Stimulated activated CD8-positive, alpha-beta memory T cell treated with anti-CD3 and anti-CD28 coated beads, Interleukin-15, amount 100 ng/mL, for 24 hours (primary cell): ENCODE measurements at places on chromosomes 4 and X.

DNA sequence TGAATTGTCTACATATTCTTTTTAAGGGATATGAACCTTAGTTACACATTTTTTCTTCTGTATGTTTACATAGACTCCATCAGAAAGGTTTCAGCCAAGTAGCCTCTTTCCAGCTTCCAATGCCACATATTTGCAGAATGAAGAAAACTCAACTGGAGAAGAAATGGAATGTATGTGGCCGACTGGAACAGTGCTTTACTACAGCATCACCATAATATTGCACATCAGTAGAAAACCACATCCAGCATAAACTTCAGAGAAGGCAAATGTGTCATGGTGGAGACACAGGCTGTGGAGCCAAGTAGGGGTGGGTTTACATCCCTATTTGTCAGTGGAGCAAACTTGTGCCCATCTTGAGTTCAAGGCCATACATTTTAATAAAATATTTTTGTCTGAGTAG is 204.8 kb upstream of the LDB2 start:
- no peak for DNase-seq

DNA sequence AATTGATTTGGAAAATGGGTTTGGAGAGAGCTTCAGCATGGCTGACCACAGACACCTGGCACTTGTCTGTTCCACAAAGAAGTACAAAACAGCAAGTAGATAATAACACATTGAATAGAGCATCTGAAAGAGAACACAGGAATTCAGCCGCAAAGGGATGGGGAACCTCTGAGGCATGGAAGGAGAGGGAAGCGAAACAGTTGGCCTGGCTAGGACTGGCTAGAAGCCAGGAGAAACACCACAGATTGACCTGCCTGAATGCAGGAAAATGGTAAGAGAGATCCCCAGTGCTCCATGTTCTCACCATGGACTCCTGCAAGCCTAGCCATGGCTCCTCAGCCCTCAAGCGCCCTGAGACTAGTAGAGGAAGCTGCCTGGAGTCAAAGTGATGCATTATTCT is 169.7 kb upstream of the SH3RF1 start:
- no peak for DNase-seq

DNA sequence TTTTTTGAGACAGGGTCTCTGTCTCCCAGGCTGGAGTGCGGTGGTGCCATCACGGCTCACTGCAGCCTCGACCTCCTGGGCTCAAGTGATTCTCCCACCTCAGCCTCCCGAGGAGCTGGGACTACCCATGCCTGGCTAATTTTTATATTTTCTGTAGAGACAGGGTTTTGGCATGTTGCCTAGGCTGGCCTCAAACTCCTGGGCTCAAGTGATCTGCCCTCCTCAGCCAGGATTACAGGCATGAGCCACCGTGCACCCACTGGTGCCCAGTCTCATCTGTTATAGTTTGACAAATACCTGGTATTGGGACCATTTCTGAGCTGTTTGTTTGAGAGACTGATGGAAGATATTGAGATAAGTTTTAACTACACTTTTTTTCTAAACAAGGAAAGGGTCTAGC is 57.5 kb upstream of the SMIM10 start:
- DNase-seq = no peak

GRCh38 chr4:26130173-26130572 is 190.6 kb upstream of the RBPJ start:
- no peak for DNase-seq

- DNase-seq = no peak
These were observed 8.1 kb downstream of the SEPTIN6 start for GRCh38 chrX:119684916-119685224.

DNA sequence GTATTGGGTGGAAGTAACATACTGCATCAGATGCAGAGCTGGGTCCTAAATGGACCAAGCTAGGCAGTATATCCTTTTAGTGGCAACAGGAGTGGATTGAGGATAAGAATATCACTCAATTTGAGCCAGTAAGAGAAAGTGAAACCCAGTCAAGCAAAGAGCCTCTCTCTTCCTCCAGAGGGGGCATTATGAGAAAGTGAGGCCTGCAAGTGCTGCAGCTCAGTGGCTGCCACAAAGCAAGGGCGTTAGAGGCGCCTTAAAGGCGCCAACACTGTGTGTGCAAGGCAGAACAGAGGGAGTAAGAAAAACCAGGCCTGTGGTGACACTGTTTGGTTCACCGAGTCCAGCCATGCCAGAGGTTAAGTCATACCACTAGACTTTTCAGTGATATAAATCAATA is 17.5 kb downstream of the STX18 start:
- no peak for DNase-seq
